ENCODE measurements at places on chromosomes 16 and 17. TPM values are rescaled to one million over a fixed set of nuclear protein-coding genes. Genes with fewer than 3 reads are reported as not detected.

DNA sequence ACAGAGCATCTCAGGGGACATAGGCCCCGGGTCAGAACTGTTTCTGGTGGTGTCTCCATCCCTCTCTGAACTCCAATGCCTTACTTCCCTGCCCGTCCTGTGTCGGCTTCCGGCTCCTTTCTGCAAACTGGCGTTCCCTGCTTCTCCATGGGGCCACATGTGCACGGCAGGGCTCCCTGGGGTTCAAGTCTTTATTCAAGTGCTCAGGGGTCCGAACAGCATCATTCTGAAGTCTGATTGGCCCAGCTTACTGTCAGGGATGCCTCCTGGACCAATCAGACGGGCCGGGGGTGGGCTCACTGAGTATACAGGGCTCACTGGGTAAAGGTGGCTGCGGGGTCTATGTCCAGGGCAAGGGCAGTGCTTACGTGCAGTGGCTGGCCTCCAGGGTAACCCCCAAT is 17.1 kb downstream of the C16orf82 start:
- DNase-seq, result peak; percentile 51

GRCh38 chr16:86158688-86159360 is 259.9 kb downstream of the IRF8 start:
- no peak for DNase-seq

CD300H gene
- polyA plus RNA-seq, result not detected

GAST gene
- 0.47 TPM for polyA plus RNA-seq

CD300E gene
- polyA plus RNA-seq, result not detected

DNAAF1 gene
- 21.2 TPM for polyA plus RNA-seq

Data from spinal cord (tissue), 10 donors.